ENCODE measurements at places on chromosomes 2 and 18.
A peak's percentile ranks its signal among the peaks of the same experiment; 100 is the strongest.

- no peak for DNase-seq
Observed at GRCh38 chr2:239576784-239577685, 176.2 kb upstream of the HDAC4 start.

- DNase-seq, result no peak
Observed at GRCh38 chr2:117717072-117717471, 97.4 kb upstream of the DDX18 start.

DNA sequence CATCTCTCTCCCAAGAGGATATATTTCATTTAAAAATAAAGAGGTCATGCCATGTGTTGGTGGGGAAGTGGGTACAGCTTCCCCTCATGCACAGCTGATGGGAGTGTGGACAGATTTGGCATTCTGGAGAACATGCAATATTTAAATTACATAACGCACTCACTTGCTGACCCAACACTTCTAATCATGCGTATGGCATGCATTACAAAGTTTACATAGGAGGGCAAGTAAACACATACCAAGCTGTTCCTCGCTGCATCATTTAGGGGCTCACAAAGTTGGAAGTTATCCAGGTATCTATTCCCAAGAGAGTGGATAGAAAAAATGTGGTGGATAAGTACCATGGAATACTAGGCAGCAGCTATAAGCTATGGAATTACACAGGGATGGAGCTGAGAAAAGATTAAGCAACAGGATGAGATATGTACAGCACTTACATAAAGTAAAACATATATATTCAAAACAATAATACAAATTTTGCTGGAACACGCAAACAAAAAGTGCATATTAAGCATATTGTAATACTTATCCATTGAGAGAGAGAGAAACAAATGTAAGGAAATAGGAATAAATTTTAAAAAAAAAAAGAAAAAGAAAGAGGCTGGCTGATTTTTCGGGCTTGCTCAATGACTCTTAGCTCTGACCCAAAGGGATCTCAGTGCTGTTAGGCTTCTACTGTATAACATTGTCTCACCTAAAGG is 11.0 kb downstream of the CYP1B1 start:
- DNase-seq, result no peak

- DNase-seq, result no peak
Observed at GRCh38 chr2:208794288-208794975, 387.8 kb downstream of the PTH2R start.

DNA sequence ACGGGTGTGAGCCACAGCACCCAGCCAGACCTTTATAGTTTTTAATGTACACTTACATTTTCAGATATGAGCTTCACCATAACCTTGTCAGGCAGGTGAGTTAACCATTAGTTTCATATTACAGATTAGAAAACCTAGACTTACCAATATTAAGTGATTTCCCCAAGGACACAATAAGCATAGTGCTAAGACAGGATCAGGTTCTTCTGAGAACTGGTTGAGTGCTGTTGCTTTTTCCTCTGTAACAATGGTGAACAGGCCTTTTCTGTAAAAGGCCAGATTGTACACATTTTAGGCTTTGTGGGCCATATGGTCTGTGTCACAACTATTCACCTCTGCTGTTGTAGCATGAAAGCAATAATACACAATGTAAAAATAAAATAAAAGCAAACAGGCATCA is 332.0 kb downstream of the PIK3C3 start:
- DNase-seq, result no peak

GRCh38 chr2:198098918-198099317 is 294.5 kb downstream of the PLCL1 start:
- DNase-seq, result no peak

DNA sequence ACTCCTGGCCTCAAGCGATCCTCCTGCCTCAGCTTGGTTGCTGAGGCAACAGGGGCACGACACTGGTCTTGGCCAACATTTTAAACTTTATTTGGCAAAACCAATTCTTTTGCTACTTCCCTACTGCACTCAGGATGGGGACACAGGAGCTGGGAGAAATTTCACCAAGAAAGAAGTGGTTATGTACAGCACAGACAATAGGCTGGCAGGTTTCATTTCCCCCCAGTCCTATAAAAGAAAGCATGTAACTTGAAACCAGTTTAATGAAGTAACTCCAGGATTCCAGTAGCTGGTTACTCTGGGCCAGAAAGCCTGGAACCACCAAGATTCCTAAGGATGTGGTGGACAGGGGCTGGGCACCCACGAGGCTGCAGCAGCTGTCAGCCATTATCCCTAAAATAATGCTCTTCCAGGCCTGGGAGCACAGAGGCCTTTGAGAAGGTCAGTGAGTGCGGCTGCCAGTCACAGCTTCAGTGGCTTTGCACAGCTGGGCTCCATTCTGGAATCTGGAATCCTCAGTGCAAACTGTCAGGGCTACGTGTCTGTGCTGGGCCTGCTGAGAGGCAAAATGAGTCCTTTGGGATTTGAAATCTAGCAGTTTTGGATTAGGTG is 142.3 kb upstream of the ITGA6 start:
- no peak for DNase-seq

DNA sequence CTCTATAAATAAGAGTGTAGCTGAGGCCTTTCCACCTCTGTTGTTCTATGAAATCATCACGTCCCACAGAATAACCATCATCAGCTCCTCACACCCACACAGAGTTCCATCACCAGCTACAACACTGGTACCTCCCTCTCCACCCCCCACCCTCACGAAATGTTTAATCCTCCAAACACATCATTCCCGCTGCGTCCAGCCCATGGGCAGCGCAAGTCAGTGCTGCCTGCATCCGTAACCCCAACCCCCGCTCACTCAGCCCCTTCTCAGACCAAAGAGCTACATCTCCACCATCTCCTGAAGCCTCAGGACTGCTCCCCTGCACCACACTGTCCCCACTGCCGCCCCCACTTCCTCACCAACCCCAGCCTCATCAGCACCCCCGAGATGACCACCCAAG is 19.4 kb downstream of the DNMT3A start:
- DNase-seq, result no peak

DNA sequence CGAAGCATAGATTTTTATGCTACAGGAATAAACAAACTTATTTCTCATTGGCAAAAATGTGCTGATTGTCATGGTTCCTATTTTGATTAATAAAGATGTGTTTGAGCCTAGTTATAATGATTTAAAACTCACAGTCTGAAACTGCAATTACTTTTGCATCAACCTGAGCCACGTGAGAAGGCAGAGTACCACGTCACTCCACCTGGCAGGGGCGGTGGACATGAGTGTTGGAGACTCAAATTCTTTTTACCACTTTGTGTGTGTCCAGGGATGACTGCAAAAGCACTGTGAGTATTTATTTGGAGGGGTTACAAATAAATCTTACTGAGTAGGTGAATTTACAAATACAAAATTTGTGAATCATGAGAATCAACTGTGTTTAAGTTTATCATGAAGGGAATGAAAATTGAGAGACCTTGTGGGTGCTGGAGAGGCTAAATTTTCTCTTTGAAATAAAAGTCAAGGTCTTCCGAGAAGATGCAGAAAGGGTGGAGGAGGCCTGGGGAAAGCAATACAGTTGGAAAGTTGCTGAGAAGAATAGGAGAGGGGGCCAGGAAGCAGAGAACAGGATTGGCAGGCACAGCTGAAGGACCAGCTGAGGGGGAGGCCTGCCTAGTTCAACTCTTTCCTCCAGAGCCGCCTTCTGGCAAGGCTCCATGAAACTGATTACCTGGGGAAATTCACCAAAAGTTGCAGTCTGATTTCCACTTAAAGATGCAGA is 316.4 kb downstream of the MYCN start:
- no peak for DNase-seq

DNA sequence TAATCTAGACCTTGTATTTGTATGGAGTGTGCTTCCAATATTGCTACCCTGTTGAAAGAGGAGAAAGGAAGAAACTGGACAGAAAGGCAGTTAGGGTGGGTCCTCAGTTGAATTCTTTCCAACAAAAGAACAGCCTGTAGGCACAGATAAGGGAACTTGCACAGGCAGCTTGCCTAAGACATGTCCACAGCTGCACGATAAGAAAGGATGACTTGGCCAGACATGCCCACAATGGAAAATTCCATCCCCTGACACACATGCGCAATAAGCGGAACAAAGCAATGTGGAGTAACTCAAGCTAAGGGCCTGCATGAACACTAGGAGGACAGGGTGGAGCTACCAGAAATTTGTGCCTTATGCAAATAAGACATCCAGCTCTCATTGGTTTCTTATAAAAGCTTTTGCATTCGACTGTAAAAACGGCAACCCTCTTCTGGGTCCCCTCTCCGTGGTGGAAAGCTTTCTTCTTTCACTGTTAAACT is 1084.7 kb upstream of the NXPH2 start:
- no peak for DNase-seq

GRCh38 chr2:120227111-120227991 is 4.2 kb upstream of the TMEM185B start:
- DNase-seq, result no peak

GRCh38 chr2:47422016-47422415 is 19.1 kb downstream of the MSH2 start:
- DNase-seq, result no peak

DNA sequence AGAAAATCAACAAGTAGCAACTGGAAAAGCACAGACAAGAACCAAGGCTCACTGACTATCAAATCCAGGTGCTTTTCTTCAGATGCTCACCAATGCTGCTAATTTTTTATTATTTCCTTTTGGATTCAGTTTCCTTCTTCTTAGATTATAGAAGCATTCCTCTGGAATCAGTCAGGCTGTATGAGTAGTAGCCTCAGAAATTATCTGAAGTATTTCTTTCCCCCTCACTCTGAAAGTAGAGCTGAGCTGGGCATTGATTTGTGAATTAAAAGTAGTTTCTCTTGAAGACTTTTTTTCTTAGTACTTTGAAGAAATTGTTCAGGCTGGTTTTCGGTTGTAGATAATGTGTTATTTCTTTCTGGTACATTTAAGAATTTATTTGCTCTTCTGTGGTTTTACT is 273.7 kb downstream of the NOL4 start:
- peak; percentile 1 for DNase-seq

DNA sequence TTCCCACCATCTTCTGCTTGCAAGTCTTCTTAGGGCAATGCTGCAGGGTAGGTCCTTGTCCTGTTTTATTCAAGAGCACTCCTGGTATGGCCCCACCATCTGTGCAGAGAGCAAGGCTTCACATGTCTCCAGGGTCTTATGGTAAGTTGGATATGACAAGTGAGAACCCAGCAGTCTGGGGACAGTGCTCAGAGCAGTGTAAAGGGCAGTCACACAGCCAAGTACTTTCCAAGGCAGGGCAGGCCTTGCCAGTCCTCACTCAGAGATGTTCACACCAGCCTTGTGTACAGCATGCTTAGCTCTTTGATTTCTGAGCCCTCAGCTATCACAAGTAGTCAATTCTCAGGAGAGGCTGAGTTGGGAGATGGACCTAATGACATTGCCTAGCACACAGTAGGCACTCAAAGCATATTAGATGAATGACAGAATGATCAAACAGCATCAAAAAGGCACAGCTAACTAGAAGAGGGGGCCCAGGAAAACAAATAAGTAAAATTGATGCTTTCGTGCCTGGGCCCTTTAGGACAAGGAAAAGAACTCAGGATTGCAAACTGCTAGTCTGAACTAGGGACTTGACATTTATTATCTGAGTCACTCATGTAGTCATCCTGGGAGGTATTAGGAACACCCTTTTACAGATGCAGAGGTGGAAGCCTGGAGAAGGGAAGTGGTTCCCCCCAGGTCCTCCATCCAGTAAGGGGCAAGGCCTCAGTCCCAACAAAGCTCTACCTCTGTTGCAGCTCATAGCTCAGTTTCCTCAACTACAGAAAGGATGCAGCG is 86.7 kb upstream of the CTAGE1 start:
- no peak for DNase-seq

GRCh38 chr18:35077937-35078336 is 36.7 kb downstream of the MAPRE2 start:
- no peak for DNase-seq

DNA sequence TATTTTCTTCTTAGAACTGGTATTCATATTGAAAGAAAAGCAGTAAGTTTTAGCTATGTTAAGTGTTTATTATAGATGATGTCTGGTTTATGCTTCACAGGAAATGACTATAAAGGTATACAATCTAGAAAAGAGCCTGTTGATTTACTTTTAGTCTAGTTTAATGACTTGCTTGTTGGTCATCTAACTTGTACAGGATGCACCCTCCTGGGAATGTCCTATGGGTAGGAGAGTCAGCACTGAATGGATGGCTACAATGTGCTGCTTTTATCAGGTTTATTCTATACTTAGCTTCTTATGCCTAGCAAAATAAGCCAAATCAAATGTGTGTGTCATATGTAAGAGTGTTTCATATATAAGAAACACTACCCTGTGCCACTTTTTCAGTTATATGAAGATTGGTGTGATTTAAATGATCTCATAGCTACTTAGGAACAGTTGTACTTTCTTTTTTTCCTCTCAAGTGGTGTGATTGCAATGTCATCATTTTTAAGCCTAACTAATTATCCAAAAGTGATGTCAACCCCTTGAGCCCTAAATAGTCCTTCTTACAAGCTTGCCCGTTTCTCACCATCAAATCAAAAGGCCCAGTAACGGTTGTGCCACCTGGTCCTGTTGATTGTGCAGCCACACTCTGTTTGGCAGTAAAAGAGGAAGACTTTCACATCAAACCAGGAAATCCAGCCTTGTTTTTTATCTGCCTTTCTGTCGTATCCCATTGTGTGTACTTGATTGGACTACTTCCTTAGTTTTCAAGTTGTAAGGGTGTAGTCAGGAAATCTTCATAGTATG is 176.0 kb downstream of the DIS3L2 start:
- DNase-seq, result no peak

GRCh38 chr18:22309191-22309590 is 108.5 kb downstream of the CTAGE1 start:
- DNase-seq, result no peak

- no peak for DNase-seq
Observed at GRCh38 chr2:165617741-165618481, 148.4 kb downstream of the CSRNP3 start.

DNA sequence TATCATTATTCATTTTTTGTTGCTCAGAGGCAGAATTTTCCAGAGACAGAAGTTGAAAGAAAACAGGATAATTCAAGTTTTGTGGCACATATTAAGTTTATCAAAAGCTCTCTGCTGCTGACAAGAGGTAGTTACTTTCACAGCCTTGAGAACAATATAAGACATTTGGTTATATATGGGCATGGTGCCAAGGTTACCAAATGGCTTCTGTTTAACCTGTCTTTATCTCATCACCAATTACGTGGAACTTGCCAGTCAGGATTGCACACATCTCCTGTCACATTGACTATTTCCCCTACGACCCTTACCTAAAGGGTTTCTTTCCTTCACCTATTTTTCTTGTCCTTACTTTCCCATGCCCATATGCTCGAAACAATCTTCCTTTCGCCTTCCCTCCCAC is 35.9 kb downstream of the KLF7 start:
- DNase-seq, result no peak
